ENCODE measurements at places on chromosomes 4 and X.

DNA sequence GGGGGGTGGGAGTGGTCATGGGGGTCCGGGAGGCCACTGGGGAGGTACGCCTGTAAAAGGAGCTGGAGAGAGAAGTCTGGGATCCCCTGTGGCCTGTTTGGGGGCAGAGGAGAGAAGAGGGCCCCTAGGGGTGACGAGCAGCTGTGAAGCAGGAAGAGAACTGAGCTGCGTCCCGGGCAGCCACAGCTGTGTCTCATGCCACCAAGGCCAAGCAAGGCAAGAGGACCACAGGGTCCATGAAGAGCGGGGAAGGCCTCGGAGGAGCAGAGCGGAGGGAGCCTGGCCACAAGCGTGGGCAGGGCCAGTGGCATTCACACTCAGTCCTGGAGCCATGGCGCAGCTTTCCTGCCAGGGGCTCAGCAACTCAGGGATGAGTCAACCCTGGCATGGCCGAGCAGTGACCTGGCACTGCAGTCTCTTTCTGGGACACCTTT, 13.6 kb upstream of the NAT8L start:
- no peak for DNase-seq

GRCh38 chr4:183356173-183356830, 34.1 kb upstream of the CLDN24 start:
- DNase-seq = no peak

GRCh38 chrX:20128670-20129069, 12.0 kb upstream of the MAP7D2 start:
- no peak for DNase-seq

GRCh38 chr4:88817740-88818139, 120.1 kb upstream of the NAP1L5 start:
- no peak for DNase-seq

DNA sequence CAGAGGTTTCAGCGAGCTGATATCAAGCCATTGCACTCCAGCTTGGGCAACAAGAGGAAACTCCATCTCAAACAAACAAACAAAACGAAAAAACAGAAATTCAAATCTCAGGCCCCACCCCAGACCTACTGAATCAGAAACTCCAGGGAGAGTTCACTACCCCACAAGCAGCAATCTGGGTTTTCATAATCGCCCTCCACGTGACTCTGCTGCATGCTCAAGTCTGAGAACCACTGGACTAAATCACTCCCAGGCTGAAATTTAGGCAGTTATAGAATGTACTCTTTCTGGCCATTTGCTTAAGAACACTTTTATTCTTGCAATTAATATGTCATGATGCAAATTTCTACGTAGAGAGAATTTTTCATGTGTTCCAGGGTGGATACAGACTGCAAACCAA, 287.3 kb downstream of the USP46 start:
- DNase-seq = no peak

DNA sequence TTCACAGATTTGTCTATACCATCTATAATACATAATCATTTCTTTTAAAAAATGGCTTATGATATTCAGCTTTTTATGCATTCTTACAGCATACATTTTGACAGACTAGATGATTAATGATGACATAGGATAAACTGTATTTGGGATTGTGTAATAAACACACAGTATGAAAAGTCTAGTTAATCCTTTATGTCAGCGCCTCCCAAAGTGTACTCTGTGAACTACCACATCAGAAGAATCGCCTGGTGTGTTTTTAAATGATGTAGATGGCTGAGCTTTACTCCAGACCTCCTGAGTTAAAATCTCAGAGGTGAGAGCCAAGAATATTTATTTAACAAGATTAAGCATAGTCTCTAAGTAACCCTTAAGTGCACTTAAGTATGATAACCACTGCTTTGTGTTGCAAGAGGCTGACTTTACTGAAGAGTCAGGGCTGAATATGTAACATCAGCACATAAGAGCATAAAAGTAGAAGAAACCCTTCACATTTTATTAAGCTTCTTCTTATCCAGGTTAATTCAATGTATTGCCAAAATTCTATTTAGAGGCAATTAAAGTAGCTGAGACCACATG, 104.2 kb downstream of the ANK2 start:
- DNase-seq = no peak

- DNase-seq = no peak
Observed at GRCh38 chr4:165502916-165503907, 124.4 kb downstream of the CPE start.

GRCh38 chr4:70705183-70706043, 16.4 kb upstream of the RUFY3 start:
- peak; percentile 62 for DNase-seq

GRCh38 chr4:183967266-183967665, 62.2 kb downstream of the STOX2 start:
- DNase-seq = no peak

GRCh38 chr4:116736756-116737155, 348.6 kb downstream of the TRAM1L1 start:
- no peak for DNase-seq

- no peak for DNase-seq
Observed at GRCh38 chr4:45442466-45442865, 681.4 kb downstream of the GABRG1 start.

- no peak for DNase-seq
Observed at GRCh38 chrX:38249965-38250364, 29.3 kb upstream of the SRPX start.

- DNase-seq = no peak
Observed at GRCh38 chr4:56424697-56425514, 10.5 kb downstream of the PPAT start.

- DNase-seq = no peak
Observed at GRCh38 chr4:107747748-107748486, 27.9 kb upstream of the PAPSS1 start.

DNA sequence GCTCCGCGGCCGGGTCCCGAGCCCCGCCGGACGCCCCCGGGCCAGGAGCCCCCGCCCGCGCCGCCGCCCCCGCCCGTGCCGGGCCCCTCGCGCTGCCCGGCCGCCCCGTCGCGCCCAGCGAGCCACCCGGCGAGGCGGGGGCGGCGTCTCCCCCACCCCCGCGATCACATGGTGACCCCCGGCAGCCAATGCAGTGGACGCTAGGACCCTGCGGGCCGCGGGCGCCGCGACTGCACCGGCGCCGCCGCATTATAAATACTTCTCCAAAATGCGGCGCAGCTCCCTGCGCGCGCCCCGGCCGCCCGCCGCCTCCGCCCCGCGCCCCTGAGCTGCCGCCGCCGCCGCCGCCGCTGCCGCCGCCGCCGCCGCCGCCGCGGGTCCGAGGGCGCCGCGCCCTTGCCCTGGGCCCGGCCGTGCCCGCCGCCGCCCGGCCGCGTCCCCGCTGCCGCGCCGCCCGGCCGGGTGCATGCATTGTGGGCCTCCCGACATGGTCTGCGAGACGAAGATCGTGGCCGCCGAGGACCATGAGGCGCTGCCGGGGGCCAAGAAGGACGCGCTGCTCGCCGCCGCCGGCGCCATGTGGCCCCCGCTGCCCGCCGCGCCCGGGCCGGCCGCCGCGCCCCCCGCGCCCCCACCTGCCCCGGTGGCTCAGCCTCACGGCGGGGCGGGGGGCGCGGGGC, at the start of gene NAT8L:
Gene NAT8L, plus strand, starts transcription at position 282 of the 680 bp plus-strand sequence. Its CDS starts 185 bp downstream, at position 467.
- no peak for DNase-seq

GRCh38 chr4:71713611-71714203, 70.2 kb downstream of the GC start:
- DNase-seq = no peak

DNA sequence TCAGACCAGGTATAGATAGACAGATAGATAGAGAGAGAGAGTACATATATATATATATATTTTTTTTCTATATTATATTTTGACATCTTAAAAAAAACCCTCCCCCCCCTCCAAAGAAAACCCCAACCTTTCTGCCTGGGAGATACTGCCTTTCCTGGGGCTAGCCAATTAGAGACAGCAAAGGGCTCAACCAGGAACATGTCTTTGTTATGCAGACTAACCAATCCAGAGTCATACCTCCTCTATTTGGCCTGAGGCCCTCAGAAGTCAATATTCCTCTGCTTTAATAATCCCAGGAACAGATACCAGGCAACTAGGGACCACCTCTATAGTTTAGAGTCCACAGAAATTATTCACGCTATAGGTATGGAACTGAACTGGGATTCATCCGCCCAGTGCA, 135.6 kb upstream of the MAD2L1 start:
- no peak for DNase-seq

DNA sequence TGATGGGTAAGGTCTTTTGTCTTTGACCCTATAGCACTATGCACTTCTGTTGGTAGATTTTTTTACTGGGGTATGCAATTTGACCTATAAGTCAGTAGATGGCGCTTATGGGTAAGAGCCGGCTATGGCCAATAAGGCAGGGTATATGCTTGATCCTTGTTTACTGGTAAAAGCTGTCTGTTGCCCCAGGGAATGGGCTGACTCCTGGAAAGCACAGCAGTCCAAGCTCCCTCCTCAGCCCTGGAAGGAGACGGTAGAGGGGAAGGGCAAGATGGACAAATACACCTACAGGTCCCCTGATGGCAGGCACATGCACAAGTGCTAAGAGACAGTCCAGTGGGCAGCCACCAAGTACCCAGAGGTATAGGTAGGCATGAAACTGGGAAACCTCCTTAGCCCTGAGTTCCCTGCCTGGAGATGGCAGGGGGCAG, 63.7 kb downstream of the ADAMTS3 start:
- DNase-seq = no peak

GRCh38 chrX:153321381-153322124, at the start of gene PNMA6F:
TSS of gene PNMA6F (minus strand) at chrX:153321767. CDS start at chrX:153320674, 1,093 bp downstream.
- no peak for DNase-seq

DNA sequence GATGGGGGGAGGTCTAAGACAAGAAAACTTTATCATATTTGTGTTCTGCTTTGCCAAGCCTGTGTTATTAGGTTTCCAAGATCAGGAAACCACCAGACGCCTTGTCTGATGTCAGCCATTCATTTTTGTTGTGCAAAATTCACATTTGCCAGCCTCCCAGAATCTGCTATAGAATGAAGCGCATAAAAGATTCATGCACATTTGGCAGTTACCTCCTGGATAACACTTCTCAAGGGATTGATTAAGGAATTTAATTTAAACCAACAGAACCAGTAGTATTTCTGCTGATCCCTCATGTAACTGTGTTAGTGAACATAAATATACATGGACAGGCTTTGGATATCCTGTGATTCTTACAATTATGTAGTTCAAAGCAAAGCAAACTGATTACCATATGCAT, 187.9 kb downstream of the COMMD8 start:
- no peak for DNase-seq

- no peak for DNase-seq
Observed at GRCh38 chr4:23504083-23504482, 385.8 kb downstream of the PPARGC1A start.

- no peak for DNase-seq
Observed at GRCh38 chrX:68829582-68830418, 979 bp downstream of the EFNB1 start.

GRCh38 chr4:21726255-21726815, 222.2 kb downstream of the KCNIP4 start:
- DNase-seq = no peak

GRCh38 chr4:153655002-153655541, 29.0 kb upstream of the TLR2 start:
- DNase-seq = no peak

DNA sequence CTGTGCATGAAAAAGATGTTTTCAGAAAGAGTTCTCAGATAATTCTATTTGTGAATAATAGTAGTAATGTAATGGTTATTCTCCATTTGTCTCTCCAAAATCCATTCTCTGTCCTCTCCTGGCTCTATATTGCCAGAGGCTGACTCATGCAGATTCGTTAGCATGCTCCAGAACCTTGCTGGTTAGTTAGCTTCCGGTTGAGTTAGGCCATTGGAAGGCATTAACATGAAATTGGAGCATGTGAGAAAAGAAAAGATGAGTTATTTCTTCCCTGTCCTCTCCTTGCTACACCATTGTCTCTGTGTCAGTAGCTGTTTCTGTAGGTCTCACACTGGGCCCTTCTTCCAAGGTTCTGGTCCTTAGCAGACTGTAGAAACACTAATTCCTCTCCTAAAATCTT, 23.5 kb upstream of the PRDM8 start:
- no peak for DNase-seq

DNA sequence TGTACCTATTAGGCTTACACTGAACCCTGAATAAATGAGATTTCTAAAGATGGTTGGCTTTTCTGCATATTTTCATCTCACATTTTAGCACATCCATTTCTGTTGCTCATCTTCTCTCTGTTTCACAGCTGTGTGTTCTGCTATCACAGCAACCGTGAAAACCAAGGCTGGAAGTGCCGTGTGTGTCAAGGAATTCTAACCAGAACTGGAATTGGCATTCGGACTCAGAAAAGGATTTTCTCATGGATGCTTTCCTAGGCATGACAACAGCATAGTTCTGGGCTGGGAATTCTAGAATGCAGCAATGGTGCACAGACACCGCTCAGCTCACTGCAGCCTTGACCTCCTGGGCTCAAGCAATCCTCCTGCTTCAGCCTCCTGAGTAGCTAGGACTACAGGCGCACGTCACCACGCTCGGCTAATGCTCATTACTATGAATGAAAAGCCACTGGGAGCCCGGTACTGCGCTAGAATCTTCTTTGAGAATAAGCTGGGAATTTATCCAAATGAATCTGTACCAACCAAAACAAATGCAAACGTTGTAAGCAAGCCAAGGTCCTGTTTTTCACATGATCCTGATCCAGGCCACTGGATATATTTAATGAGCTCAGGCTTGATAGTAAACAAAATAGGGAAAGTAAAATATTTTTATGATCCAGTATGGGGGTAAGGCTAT, 105.2 kb downstream of the RBM47 start:
- no peak for DNase-seq

DNA sequence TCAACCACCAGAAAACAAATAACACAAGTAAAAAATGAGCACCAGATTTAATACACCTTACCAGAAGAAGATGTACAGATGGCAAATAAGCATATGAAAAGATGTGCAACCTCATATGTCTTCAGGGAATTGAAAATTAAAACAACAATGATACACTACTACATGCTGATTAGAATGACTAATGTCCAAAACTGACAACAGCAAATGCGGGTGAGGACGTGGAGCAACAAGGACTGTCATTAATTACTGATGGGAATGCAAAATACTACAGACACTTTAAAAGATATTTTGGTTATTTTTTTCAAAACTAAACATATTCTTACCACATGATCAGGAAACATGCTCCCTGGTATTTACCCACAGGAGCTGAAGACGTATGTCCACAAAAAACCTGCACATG, 140.3 kb downstream of the FRYL start:
- DNase-seq = no peak

- no peak for DNase-seq
Observed at GRCh38 chr4:48015216-48015615, 1.3 kb downstream of the CNGA1 start.
